ENCODE measurements at places on chromosomes 5 and 9. TPM values are rescaled to one million over a fixed set of nuclear protein-coding genes. Genes with fewer than 3 reads are reported as not detected.

ELAVL2 gene
- not detected for total RNA-seq

C1QTNF3 gene
- 2.7 TPM for total RNA-seq

CCDC192 gene
- total RNA-seq, result 0.51 TPM

SMARCA2 gene
- total RNA-seq, result 136 TPM

TAF11L10 gene
- not detected for total RNA-seq

LHX6 gene
- total RNA-seq, result 20.9 TPM

SPINK7 gene
- total RNA-seq, result not detected

SMIM32 gene
- total RNA-seq, result not detected

MARCOL gene
- not detected for total RNA-seq

DNA sequence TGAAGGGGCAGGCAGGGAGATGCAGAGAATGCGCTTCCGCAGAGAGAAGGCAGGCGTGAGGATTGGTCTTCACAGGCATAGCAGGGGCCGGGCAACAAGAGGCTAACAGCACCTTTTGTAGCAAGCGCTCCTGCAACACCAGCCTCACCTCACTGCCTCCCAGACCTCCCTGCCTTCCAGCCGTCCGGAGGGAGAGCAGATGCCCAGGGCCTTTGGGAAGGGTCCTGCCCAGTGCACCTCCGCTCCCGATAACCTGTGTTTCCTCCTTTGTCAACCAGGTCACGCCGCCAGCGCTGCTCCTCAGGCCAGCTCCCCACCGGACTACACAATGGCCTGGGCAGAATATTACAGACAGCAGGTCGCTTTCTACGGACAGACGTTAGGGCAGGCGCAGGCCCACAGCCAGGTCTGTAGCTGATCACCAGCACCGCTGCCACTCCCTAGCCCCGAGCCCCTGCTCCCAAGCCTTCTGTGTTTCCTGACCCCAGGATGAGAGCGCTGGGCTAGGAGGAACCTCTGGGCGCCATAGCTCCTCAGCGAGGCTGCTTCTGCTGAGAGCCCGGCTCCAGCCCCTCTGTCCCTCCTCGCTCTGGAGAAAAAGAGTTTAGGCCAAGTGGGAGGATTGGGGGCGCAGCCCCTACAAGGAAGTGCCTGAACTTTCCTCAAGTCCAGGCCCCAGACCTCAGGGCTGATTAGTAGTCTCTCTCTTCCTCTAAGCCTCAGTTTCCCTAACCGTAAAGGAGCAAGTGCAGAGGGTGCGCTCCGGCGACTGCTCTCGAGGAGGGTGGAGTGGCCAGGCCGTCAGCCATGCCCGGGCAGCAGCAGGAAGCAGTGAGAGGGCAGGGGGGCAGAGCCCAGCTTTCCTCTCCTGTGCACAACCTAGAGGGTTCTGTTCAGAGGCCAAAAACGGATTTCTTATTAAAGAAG is 28.4 kb upstream of the PRDM12 start:
- peak; percentile 83 for DNase-seq

GRCh38 chr5:169650701-169651331 is 13.7 kb downstream of the DOCK2 start:
- no peak for DNase-seq

GRCh38 chr5:13944560-13945199 is at the start of gene DNAH5:
Gene DNAH5, minus strand, starts transcription at chr5:13944688. Its CDS starts 250 bp downstream, at chr5:13944438.
- no peak for DNase-seq

DNA sequence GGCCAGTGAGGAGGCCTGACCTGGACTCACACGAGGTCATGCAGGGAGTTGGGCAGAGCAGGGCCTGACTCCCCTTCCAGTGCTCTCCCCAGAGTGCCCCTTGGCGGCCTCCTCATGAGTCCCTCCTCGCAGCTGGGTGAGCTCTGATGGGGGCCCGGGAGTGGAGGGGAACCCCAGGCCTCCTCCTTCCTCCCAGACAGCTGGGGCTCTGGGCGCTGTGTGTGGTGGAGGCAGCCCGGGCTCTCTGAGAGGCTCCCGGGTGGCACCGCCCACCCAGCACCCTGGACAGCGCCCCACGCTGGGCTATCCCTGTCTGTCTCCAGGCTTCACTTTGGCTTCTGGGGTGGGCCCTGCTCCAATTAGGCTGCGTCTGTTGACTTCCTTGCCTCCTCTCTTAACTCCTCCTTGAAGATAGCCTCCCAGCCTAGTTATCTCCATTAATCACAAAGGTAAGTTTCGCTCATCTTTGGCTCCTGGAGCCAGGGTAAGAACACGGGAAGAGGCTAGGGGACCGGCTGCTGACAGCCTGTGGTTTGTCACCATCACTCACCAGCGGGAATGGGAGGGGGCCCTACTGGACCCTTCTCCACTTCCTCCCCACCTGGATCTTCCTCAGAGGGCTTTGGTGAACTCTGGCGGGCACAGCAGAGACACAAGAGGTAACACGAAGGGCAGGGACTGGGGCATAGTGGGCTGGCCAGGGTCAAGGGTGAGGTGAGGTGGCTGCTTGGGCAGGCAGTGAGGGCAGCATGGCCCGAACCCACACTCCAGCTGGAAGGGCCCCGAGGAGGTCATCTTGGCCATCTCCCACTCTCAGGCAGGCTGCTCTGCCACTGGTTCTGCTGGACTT is 13.1 kb downstream of the PSD2 start:
- no peak for DNase-seq

DNA sequence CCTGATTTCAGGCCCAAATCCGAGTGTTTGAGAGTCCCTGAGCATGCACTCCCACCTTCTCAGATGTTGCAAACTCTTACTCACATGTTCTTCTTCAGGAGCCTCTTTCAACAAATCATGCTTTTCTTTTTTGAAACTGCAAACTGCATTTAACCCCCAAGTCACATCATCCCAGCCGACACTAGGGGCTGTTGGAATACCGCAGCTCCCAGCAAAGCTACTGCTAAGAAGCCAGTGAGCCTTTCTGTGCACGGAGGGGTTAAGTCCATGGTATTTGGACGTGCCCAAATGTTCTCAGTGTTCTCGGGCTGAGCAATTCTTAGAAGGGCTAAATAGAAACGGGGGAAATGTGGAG is 282.9 kb downstream of the NFIB start:
- no peak for DNase-seq

DNA sequence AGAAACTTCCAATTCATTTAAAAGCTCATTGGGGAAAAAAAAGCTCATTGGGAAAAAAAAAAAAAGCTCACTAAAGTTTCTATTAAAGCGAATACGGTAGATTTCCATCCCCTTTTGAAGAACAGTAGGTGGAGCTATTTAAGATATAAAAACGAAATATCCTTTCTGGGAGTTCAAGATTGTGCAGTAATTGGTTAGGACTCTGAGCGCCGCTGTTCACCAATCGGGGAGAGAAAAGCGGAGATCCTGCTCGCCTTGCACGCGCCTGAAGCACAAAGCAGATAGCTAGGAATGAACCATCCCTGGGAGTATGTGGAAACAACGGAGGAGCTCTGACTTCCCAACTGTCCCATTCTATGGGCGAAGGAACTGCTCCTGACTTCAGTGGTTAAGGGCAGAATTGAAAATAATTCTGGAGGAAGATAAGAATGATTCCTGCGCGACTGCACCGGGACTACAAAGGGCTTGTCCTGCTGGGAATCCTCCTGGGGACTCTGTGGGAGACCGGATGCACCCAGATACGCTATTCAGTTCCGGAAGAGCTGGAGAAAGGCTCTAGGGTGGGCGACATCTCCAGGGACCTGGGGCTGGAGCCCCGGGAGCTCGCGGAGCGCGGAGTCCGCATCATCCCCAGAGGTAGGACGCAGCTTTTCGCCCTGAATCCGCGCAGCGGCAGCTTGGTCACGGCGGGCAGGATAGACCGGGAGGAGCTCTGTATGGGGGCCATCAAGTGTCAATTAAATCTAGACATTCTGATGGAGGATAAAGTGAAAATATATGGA is at the start of gene PCDHGA12:
PCDHGA12 (plus strand) TSS at position 176 of the 782 bp plus-strand sequence; CDS start at position 429, 253 bp downstream.
- DNase-seq, result no peak

- DNase-seq, result no peak
Measured at GRCh38 chr5:142079306-142079721, 29.3 kb upstream of the NDFIP1 start.

GRCh38 chr9:134433909-134434882 is 107.9 kb downstream of the RXRA start:
- DNase-seq, result no peak

DNA sequence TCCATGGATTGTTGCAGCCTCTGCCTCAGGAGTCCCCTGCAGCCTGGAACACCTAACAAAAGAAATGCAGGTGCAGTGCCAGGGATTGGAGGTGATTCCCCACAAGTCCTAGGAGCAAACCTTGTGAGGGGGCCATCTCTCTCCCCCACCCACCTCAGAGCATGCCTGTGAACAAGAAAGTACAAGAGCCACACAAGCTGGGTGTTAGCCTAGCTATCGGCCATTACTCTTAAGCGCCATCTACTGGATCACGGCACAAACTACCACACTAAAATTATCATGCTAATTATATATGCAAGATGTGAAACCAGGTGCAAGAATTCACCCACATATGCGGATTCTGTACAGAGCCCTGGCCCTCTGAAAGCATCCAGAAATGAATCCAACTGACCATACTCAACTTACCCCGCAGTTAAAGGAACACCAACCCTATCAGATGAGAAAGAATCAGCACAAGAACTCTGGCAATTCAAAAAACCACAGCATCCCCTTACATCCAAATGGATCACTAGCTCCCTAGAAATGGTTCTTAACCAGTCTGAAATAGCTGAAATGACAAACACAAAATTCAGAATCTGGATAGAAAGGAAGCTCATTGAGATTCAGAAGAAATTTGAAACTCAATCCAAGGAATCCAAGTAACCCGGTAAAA is 16.5 kb upstream of the PRSS3 start:
- DNase-seq, result no peak

DNA sequence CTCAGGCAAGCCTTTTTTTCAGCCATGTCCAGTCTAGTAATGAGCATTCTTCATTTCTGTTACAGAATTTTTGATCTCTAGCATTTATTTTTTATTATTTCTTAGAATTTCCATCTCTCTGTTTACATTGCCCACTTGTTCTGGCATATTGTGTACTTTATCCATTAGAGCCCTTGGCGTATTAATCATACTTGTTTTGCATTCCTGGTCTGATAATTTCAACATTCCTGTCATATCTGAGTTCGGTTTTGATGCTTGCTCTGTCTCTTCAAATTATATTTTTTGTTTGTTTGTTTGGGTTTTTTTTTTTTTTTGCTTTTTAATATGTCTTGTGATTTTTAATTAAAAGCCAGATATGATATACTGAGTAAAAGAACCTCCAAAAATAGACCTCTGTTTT is 23.0 kb upstream of the JAK2 start:
- DNase-seq, result no peak

DNA sequence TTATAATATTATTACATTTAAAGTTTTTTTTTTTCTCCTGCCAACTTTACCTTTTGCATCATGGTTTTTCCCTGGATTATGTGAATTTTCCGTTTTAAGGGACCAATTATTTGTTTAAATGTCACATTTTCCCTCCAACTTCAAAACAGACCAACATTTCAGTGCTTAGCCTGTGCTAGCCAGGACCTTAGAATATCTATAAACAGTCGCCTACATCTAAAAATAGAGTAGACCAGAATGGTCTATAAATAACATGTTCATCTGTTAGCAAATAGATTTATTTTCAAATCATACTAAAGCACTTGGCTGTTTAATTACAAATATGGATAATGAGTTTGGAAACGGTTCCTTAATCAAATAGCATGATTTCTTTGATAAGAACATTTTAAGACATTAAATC is 192.0 kb downstream of the FBN2 start:
- DNase-seq, result no peak

GRCh38 chr5:142204219-142204618 is 95.6 kb downstream of the NDFIP1 start:
- DNase-seq, result no peak

- no peak for DNase-seq
Measured at GRCh38 chr9:95021166-95021886, 294.8 kb downstream of the AOPEP start.

DNA sequence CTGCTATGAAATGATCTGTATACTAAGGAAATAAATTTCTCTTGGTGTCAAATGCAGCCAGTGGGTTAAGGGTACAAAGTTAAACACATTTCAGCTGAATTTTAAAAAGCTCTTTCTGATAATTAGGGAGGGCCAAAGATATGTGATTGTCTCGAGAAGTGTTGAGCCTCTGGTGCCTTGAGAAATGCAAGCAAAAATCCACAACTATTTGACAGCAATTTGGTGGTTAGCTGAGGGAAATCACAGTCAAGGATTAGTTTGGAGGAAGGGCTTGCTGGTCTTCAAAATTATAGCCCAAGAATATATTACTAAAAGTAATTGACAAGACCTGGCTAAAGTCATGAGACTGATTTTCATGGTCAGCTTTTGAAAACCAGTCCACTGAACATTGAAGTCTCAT is 255.7 kb upstream of the PPP1R2B start:
- no peak for DNase-seq

- DNase-seq, result no peak
Measured at GRCh38 chr9:7093040-7093439, 335.3 kb downstream of the KDM4C start.

- no peak for DNase-seq
Measured at GRCh38 chr5:147339313-147339712, 104.5 kb downstream of the STK32A start.

DNA sequence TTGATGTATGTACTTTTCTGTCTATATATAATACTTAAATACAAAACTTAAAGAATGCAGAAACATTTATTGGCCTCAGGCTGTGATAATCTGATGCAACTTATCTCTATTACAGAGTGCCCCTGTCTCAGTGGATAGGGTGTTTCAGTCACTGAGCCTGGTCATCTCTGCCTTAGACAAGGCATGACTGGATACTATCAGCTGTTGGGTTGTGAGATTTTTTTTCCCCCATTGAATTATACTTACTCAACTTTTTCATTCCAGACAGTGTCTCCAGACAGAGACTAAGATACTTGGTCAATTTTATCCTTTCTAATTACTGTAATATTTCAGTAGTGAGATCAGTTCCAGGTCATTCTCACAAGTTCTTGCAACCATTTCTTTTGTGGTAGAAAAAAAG is 26.7 kb downstream of the XRCC4 start:
- no peak for DNase-seq

DNA sequence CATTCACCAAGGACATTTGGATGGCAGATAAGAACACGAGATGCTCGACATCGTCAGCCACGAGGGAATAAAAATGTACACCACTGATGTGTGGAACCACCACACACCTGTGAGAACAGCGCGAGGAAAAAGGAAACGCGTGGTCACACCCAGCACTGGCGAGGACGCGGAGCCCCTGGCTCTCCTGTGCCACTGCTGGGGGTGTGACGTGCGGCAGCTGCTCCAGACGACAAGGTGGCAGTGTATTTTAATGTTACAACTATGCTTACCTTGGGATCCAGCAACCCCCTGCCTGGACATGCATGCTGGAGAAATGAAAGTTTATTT is 13.6 kb upstream of the CEP72 start:
- peak; percentile 69 for DNase-seq

- DNase-seq, result no peak
Measured at GRCh38 chr9:115395511-115396021, 277.6 kb upstream of the TNC start.

All from mesenteric fat pad (tissue), 1 donor.